NCI-H2171 treated with DMSO at 0.1 percent for 48 hours (cell line): ENCODE measurements at places on chromosomes 5 and 9.
A peak's percentile ranks its signal among the peaks of the same experiment; 100 is the strongest.

DNA sequence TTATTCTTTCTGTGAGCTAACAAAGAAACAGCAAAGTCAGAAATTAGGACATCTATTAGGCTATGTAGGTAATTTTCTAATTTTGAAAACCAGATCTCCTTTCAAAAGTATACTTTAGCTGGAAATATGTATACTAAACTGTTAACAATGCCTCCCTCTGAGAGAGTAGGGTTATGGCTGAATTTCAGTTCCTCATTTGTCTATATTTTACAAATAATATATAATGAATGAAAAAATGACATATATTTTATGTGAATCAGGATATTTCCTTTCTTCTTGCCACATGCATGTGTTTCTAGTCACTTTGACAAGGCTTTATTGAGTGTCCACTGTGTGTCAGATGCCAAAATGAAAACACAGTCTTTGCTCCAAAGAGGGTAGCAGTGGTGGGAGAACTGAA lies 15.4 kb downstream of the HACD4 start:
- no peak for DNase-seq

DNA sequence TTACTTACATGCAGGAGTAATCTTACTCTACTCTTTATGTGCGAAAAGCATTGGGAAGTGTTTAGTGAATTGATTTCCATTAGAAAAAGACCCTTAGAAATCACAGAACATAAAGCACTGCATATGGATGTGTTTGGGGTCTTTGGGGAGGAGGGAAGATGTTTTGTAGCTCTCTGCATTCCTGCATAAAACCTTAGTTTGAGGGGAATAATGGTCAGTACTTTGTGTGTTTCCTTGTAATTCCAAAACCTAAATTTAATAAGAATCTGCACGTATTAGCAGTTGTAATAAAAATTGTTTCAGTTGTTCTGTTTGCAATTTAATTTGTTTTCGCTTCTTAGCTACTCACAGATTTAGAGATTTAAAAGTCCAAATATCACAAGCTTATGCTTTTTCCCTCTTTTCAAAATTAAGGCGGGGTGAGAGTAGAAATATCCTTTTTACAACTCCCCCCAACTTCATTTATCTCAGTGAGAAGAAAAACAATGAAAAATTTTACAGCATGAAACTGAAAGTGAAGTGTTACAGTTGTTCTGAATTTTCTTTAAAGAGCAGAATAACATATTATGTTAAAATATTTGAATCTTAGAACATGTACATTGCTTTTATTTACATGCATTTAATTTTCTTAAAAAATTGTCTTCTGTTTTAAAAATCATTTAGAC lies 143.8 kb downstream of the SMARCA2 start:
- no peak for DNase-seq

DNA sequence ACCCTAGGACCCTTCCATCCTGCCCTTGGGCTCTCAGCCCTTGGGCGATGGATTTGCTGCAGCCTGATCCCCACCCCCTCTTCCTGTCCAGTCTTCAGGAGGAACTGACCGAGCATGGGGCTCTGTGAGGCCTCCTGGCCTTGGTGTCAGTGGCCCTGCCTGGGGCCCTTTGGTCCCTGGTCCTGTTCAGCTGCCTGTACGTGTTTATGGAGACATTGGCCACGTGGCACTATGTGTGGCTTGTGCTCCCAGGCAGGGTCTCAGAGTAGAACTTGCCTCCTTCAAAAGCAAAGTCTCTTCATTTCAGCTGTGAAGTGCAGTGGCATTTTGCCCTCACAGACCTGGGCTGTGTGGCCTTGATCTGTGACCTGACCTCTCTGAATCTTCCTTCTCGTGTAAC lies 11.1 kb downstream of the FCN2 start:
- DNase-seq = no peak

- no peak for DNase-seq
Observed at GRCh38 chr9:124449381-124450151, 685 bp upstream of the ADGRD2 start.

GRCh38 chr5:179289756-179290385 lies 55.4 kb downstream of the ADAMTS2 start:
- no peak for DNase-seq

GRCh38 chr5:1511651-1512540 lies 11.9 kb downstream of the LPCAT1 start:
- peak; percentile 32 for DNase-seq

GRCh38 chr9:99173570-99174504 lies 47.9 kb downstream of the ALG2 start:
- DNase-seq = peak; percentile 19

- DNase-seq = peak; percentile 74
Observed at GRCh38 chr9:124008694-124009530, 2.7 kb upstream of the LHX2 start.
